M059J (cell line): ENCODE measurements at places on chromosomes 7 and 10.

GRCh38 chr7:45662018-45662417 lies 87.8 kb downstream of the ADCY1 start:
- no peak for DNase-seq

- DNase-seq: no peak
These were observed 142.0 kb downstream of the SRPK2 start for GRCh38 chr7:105246679-105247078.

DNA sequence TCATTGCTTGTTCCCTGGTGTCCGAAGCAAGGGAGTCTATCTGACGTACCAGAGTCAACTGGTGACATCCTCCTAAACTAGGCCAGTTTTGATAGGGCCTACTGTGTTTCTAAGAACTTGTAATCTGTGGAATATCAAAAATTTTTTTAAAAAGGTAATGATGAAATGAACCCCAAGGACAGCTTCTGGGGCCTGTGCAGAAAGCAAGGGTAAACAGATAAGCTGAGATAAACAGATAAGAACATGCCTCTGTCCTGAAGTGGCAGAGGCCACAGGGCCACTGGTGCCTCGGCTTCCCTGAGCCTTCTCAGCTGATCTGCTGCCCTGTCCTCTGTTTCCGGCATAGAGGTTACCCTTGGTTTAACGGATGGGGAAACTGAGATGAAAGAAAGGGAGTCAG lies 8.8 kb downstream of the GRK5 start:
- DNase-seq: no peak

DNA sequence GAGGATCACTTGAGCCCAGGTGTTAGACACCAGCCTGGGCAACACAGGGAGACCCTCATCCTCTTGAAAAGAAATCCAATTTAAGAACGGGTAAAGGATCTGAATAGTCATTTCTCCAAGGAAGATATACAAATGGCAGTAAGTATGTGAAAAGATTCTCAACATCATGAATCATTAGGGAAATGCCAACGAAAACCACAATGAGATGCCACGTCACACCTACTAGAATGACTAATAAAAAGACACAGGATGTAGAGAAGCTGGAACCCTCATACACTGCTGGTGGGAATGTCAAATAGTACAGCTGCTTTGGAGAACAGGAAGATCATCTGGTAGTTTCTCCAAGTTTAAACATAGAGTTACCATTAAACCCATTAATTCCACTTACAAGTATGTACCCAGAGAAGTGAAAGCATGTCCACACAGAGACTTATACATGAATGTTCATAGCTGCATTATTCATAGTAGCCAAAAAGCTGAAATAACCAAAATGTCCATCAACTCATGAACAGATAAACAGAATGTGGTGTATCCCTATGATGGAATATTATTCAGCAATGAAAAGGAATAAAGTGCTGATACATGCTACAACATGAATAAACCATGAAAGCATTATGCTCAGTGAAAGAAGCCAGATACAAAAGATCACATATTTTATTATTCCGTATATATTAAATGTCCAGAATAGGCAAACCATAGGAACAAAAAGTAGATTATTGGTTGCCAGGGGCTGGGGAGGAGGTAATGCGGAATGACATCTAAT lies 13.1 kb upstream of the ZMIZ2 start:
- DNase-seq: peak; percentile 99

- no peak for DNase-seq
These were observed 61.0 kb upstream of the AOAH start for GRCh38 chr7:36784991-36785940.

GRCh38 chr7:103058122-103058521 lies 16.5 kb downstream of the FBXL13 start:
- no peak for DNase-seq

DNA sequence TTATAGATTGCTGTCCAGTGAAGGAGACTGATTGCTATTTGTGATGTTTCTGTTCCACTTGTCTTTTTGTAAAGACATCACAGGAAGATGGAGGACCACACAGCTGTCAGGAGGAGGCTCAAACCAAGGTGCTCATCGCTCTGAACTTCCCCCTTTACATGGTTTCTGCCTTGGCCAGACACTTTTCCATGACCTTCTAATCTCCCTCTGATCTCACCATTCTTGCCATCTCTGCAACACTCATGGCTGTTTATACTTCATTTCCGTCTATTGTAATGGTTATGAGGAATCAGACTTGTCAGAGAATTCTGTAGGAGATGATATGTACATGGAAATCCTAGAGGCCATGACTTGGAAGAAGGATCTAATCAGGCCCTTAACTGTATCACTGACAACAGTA lies 1.7 kb upstream of the TAS2R5 start:
- DNase-seq: no peak

GRCh38 chr7:46369933-46370654 lies 449.0 kb upstream of the IGFBP3 start:
- peak; percentile 88 for DNase-seq

GRCh38 chr7:8056439-8056838 lies 87.8 kb downstream of the GLCCI1 start:
- no peak for DNase-seq

- no peak for DNase-seq
These were observed 62.8 kb downstream of the CTBP2 start for GRCh38 chr10:125097409-125098070.

DNA sequence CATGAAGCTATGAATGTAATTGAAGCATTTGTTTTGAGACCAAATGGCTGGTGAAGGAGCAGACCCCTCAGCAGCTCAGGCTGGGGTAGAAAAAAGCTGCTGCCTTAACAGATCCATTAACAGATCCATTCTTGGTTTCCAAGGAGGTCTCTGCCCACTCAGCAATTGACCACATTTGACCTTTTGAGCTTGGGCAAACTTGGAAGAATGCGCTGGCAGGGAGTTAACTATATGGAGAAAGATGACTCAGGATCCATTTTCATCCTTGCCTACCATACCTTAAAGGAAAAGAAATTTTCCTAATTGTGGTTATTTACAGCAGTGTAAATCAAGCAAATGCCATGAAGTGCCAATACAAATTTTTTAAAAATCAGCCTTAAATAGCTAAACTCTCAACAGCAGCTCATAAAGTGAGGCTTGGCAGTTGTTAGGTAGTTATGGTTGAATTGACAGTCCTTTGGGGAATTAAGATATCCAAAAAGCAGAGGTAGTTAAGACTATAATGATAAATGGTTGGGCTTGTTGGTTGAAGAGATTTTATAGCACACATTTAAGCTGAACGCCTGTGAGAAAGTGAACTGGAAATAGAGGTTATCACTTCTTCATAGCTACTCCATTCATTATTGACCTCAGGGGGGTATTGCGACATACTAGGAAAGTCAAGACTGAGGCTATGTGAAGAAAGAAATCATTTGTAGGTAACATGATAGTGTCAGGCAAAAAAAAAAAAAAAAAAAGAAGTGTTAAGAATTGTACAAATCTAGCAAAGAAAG lies 83.9 kb downstream of the MKX start:
- peak; percentile 56 for DNase-seq

GRCh38 chr10:58856508-58857240 lies 319.8 kb upstream of the PHYHIPL start:
- peak; percentile 96 for DNase-seq

- peak; percentile 53 for DNase-seq
These were observed 23.0 kb downstream of the ASB15 start for GRCh38 chr7:123624527-123625183.

- no peak for DNase-seq
These were observed 237.3 kb downstream of the DGKI start for GRCh38 chr7:137609500-137609899.

GRCh38 chr10:1608851-1609647 lies 128.3 kb downstream of the ADARB2 start:
- no peak for DNase-seq

GRCh38 chr7:122887198-122887597 lies 938 bp upstream of the CADPS2 start:
- peak; percentile 73 for DNase-seq

DNA sequence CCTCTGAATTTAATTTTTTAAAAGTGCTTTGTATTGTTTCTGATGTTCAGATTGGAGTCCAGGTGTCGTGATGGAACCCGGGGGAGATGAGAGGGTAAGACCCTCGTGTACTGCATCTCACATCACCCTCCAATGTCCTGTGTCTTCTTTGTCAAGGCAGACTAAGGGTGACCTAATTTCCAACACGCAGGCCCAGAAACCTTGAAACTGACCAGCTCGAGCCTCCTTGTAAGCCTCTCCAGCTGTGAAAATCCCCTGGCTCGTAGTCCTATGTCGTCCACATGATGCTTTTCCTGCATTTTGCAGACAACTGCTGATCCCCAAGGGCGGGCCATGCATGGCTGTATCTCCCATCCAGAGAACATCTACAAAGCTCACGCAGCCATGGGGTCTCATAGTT lies 220.2 kb downstream of the ARHGAP12 start:
- no peak for DNase-seq

GRCh38 chr10:519055-519715 lies 170.3 kb downstream of the DIP2C start:
- DNase-seq: no peak

- DNase-seq: peak; percentile 24
These were observed 45.1 kb downstream of the CYTH3 start for GRCh38 chr7:6227294-6227846.

DNA sequence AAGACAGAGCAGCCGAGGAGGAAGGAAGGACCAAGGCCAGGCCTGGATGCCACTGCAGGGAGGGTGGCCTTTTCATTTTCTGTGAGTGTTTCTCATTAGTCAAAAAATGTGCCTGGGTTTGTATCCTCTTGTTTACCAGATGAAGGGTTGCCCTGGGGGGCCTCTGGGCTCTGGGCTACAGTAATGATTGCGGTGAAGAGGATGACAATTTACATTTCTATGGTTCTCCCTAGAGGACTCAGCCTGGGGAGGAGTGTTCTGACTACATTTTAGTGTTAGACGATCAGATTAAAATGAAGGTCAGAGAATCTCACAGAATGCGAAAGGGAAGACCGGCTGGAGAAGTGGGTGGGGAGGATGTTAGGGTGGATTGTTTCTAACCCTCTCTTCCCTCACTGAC lies 108.0 kb upstream of the KMT2C start:
- DNase-seq: peak; percentile 59

DNA sequence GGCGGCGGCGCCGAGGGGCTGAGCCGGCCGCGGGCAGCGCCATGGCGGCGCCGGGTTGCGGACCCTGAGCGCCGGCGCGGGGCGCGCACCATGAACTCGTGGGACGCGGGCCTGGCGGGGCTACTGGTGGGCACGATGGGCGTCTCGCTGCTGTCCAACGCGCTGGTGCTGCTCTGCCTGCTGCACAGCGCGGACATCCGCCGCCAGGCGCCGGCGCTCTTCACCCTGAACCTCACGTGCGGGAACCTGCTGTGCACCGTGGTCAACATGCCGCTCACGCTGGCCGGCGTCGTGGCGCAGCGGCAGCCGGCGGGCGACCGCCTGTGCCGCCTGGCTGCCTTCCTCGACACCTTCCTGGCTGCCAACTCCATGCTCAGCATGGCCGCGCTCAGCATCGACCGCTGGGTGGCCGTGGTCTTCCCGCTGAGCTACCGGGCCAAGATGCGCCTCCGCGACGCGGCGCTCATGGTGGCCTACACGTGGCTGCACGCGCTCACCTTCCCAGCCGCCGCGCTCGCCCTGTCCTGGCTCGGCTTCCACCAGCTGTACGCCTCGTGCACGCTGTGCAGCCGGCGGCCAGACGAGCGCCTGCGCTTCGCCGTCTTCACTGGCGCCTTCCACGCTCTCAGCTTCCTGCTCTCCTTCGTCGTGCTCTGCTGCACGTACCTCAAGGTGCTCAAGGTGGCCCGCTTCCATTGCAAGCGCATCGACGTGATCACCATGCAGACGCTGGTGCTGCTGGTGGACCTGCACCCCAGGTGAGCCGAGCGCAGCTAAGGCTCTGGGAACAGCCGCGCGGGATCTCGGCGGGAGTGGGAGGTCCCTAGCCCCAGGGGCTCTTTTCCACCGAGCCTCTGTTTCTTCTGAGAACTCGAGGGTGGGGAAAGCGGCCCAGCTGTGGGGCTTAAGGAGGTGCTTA lies at the start of gene GPR26:
TSS of gene GPR26 (plus strand) at position 38 of the 919 bp plus-strand sequence. CDS start at position 91, 53 bp downstream.
- DNase-seq: no peak

GRCh38 chr10:28661035-28661434 lies 16.3 kb upstream of the BAMBI start:
- peak; percentile 65 for DNase-seq

DNA sequence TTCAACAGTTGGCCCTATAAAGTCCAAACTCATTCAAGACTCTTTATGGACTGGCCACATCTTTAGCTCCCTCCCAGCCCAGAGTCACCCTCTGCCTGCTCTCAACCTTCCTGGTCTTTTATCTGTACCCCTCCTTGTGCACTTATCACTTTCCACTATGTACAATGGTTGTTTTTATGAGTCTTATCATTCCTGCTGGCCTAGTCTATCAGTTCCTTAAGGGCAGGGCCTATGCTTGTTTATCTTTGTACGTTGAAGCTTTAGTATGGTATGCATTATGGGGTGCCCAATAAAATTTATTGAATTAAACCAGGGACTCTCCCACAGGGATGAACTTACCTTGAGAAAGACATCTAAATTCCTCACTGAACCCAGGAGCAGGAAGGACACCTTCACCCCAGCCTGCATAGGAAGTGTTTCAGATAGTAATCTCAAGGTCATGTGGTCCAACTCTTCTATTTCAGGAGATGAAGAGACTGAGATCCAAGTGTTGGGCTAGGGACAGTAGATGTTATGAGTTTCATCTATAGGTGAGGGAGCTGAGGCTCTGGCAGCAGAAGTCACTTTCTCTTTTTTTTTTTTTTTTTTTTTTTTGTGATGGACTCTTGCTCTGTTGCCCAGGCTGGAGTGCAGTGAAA lies 13.3 kb upstream of the PDCD4 start:
- no peak for DNase-seq

DNA sequence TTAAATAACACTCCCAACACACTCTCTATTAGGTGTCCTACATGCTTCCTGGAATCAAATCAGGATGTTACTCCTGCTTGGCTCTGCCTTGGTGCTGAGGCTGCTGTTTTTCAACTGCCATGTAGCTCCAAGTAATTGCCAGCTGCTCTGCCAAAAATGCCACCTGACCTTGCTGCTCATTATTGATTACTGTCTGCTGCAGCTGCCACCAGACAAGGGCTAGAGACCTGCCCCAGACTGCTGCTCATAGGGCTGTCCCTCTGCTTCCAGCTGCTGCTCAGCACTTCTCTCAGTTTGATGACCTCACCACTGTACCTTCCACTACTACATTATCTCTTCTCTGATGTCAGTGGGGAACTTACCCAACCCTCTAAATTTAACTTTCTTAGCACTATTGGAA lies 102.5 kb downstream of the PCLO start:
- no peak for DNase-seq

DNA sequence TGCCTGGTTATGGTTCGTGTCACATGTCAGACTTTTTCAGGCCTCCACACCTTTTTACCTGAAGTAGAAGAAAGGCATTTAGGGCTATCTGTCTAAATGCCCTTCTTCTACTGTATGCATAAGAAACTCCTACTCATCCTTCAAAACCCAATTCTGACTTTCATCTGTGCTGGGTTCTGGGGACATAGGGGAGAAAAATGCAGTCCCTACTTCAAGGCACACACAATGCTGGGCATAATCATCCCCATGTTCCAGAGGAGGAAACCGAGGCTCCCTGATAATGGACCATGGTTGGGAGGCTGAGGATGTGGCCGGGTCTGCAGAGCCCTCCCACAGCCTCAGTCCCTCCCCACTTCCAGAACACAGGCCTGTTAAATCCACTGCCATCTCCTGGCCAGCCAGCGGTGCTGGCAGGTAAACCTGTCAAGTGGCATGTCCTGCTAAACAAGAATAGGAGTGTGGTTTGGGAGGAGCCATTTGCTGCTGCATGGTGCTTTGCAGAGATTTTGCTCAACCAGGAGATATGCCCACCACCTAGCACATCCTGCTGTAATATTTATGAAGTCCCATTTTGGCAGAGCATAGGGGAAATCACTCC lies 32.0 kb downstream of the GRID1 start:
- no peak for DNase-seq
